ENCODE measurements at places on chromosomes 2 and 18.
A peak's percentile ranks its signal among the peaks of the same experiment; 100 is the strongest.

DNA sequence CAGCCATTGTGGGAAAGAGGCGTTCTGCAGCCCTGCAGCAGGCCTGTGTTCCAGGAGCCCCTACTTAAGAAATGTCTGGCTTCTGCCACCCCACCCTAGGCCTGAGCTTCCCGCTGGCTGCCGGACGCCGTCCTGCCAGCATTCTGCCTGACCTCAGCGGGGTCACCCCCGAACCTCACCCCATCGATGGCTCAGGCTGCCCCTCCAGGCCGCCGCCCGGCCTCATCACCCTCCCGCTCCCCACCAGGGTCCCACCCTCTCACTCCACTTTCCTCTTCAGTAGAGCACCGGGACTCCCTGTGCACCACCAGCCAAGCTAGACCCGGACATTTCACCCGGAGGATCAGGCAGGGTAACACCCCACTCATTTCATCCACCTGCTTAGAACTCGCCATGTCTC lies 73.6 kb upstream of the SALL3 start:
- no peak for DNase-seq

GRCh38 chr2:28629910-28630309 lies 121.7 kb upstream of the PPP1CB start:
- DNase-seq = no peak

DNA sequence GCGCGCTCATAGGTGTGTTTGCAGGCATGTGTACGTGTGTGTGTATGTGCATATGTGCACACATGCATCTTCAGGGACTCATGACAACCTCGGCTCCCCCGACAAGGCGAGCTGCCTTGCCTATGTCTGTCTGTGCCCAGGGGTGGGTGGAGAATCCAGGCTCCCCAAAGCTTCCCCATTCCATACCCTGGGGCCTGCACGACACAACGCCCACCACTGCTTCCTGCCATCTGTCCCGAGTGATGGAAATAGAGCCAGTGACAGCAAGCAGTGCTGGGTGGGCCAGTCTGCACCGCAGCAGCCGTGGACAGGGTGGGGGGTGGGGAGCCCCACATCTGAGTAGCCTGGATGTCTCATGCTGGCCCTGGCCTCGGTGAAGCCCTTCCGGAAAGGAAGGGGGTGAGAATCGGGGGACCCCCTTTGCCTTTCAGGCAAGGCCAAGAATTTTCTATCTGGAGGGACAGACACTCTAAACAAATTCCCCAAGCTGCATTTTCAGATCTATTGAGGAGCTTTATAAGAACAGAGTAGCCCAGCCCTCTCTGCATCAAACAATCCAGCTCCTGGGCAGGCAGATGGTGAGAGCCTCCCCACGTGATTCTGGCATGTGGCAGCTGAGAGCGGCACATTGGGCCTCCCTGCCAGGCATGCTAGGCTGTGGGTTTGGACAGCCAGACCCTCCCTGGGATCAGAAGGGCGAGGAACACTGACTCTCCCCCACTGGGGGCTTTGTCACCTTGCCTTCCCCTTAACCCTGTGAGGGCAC lies 4.9 kb downstream of the KCNIP3 start:
- DNase-seq = no peak

DNA sequence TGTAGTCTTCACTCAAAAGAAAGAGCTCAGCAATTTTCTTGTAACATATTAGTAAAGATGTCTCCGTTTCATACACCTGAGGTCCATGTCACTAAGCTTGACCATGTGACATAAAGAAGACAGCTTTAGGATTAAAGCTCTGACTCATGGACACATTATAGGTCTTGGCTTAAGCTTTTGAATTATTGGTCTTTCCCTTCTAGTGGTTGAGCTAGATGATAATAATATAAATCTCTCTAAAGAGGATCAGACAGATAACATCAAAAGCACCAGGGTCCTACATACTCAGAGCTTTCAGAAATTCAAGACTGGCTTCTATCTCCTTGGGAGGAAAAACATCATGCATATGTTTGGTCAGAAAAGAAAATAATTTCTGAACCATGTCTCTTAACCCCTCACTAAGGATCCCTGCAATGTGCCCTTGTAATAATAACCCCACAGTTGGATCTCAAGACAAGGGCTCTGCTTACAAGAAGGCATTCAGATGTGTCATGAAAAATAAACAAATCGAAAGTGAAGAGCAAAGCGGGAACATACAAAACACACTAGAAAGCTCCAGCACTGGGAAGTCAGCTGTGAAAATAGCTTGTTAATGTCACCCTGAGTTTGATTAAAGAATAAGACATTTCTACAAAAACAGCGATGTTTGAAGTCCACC lies 174.5 kb downstream of the PID1 start:
- no peak for DNase-seq

DNA sequence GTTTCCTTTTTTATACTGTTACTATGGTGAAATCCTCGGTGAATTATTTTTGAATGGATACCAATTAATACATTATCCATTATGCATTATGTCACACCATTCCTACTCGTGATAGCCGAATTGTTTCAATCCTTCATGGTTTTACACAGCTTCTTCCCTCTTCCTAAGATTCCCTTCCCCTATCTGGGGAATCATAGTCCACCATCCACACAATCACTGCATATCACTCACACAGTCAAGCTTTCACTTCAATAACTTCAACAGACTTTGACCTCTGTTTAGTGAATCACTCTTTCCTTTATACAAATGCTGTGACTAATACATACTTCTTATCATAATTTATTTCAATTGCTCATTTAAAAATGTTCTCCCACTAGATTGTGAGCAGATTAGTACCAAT lies 1108.1 kb upstream of the LRRTM1 start:
- DNase-seq = no peak

DNA sequence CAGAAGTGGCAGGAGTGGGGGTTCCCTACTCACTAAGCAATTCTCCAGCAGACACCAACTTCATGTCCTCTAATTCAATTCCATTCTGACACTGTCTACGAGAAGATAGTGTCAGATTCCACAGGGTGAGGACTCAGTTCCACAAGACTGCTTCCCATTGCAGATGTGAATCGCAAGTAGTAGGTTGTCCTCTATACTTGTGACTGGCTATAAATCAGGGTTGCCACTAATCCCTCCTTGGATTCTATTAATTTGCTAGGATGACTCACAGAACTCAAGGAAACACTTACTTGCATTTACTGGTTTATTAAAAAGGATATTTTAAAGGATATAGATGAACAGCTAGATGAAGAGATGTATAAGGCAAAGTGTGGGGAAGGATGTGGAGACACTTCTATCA lies 184.1 kb upstream of the ACVR2A start:
- DNase-seq = no peak

- no peak for DNase-seq
These were observed 21.6 kb downstream of the GPR55 start for GRCh38 chr2:230903231-230904150.

DNA sequence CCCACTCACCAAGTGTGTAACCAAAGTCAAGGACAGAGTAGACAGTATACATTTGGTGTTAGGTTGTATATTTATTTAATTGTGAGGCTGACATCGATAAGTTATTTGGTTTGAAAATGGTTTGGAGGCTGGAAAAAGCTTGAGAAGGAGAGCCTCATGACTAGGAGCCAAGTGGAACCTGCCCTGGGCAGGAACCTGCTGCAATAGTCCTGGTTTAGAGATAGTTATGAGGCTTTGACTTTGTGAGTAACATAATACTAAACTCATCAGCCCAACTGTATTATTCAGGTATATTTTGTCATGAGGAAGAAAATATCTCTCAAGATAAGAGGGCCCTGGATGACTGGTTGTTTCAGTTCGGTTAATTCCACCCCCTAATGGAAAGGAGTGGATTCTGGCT lies 234.3 kb upstream of the CYRIA start:
- DNase-seq = no peak

- no peak for DNase-seq
These were observed 428.3 kb downstream of the MBD2 start for GRCh38 chr18:53796040-53796729.

DNA sequence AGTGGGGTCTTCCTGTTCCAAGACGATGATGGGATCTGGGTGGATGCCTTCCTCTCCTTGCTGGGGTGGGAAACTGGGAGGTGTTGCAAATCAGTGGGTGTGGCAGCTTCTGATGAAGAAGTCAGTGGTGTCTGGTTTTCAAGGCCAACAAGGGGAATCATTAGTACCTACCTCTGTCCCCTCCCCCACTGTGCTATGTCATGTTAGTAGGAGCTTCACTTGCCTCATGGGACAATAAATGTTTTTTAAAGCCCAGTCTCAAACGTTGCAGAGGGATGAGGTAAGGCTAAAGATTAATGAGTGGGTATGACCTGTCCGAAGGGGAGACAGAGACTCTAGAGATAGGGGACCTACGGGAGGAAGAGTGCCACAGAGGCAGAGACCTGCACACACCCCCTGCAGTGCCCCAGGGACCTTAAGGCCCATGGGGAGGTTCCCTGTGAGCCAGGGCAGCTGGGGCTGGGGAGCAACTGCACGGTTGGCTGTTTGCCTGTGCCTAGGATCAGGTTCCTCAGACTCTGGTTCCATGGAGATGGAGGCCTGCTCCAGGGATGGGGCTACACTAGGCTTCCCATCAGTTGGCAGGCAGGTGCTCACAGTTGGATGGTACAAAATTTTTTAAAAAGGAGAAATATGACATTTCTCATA lies 37.8 kb upstream of the SLC1A4 start:
- no peak for DNase-seq

DNA sequence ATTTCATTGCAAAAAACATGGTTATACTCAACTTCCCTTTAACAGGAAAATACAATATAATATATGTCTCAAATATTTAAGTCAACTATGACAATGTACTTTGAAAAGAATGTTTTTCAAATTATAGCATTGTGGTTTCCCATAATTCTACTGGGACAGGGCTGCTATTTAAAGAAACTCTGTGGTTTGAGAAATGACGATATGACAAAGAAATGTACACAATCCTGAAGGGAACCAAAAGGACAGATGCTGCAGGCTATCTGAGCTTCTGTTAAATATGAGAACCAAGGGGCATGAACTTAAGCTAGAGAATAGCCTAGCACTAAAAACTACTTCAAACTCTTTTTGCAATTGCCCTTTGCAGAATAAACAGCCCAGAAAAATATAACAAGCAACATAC lies 415.9 kb downstream of the GRB14 start:
- DNase-seq = no peak

- no peak for DNase-seq
These were observed 7.3 kb downstream of the SIX2 start for GRCh38 chr2:45001869-45002385.

DNA sequence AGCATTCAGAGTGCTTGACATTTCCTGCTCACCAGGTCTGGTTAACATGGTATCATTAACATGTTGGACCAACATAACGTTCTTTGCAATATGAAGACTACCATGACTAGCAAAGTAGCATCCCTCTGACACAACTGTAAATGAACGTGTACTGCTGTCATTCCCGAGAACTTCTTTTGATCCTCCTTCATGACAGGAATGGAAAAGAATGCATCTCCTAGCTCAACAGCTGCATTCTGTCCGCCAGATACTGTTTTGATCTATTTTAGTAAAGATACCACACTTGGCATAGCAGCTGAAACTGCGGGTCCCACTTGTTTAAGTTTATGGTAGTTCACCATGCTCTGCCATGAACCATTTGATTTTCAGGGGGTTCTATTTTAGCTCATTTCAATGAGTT lies 144.2 kb upstream of the PARD3B start:
- DNase-seq = no peak

GRCh38 chr2:102764083-102764482 lies 2.3 kb downstream of the TMEM182 start:
- no peak for DNase-seq

DNA sequence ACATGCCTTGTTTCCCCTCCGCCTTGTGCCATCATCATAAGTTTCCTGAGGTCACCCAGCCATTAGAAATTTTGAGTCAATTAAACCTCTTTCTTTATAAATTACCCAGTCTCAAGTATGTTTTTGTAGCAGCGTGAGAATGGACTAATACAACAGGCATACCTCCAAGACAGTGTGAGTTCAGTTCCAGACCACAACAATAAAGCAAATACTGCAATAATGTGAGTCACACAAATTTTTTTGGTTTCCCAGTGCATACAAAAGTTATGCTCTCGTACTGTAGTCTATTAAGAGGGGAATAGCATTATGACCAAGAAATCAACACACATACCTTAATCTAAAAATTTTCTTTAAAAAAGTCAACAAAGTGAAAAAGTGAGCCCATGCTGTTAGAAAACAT lies 217.2 kb downstream of the NR4A2 start:
- DNase-seq = no peak

- no peak for DNase-seq
These were observed 510 bp downstream of the NCKAP1 start for GRCh38 chr2:183037553-183038340.

- DNase-seq = no peak
These were observed 364.4 kb upstream of the ID2 start for GRCh38 chr2:8317418-8317817.

GRCh38 chr2:229032608-229033234 lies 238.4 kb downstream of the PID1 start:
- no peak for DNase-seq

DNA sequence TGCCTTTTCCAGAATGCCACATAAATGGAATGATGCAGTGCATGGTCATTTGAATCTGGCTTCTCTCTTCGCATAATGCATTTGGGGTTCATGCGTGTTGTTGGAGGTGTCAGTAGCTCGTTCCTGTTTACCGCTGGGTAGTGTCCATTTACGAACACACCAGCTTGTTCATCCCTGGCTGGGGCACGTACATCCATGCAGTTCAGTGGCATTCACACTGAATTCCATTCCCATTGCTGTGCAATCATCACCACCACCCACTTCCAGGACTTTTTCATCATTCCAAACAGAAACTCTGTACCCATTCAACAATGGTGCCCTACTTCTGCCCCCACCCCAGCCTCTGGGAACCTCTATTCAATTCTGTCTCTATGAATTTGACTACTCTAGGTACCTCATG lies 14.7 kb upstream of the CIDEA start:
- no peak for DNase-seq

GRCh38 chr2:203534621-203535077 lies 452 bp downstream of the RAPH1 start:
- peak; percentile 65 for DNase-seq

DNA sequence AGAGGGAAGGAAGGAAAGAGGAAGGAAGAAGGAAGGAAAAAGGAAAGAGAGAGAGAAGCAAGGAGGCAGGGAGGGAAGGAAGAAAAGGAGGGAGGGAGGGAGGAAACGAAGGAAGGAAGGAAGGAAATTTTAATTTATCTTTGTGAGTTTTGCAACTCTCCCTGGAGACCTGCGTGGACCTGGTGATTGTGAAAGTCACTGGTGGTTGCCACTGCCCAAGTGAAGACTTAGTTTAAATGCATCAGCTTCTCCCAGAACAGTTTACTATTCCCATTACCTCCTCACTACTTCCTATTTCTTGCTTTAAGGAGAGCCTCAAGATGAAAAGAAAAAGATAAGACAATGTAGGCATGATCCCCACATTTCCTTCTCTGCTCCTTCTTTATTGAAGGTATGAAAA lies 68.8 kb downstream of the ACVR1C start:
- no peak for DNase-seq

GRCh38 chr2:180670302-180671003 lies 310.0 kb upstream of the UBE2E3 start:
- DNase-seq = no peak

- DNase-seq = no peak
These were observed 33.7 kb downstream of the MREG start for GRCh38 chr2:215979620-215980019.

- DNase-seq = no peak
These were observed 461 bp downstream of the PRADC1 start for GRCh38 chr2:73232403-73233153.

GRCh38 chr2:222827417-222827816 lies 33.4 kb upstream of the ACSL3 start:
- DNase-seq = no peak

GRCh38 chr2:191478799-191479679 lies 198.9 kb upstream of the NABP1 start:
- peak; percentile 69 for DNase-seq

GRCh38 chr2:191941376-191941929 lies 94.6 kb upstream of the CAVIN2 start:
- no peak for DNase-seq

Measured in Right ventricle myocardium superior (tissue), 1 donor.